Left colon (tissue), 2 donors: ENCODE measurements at places on chromosomes 2 and 18.
A peak's percentile ranks its signal among the peaks of the same experiment; 100 is the strongest.

DNA sequence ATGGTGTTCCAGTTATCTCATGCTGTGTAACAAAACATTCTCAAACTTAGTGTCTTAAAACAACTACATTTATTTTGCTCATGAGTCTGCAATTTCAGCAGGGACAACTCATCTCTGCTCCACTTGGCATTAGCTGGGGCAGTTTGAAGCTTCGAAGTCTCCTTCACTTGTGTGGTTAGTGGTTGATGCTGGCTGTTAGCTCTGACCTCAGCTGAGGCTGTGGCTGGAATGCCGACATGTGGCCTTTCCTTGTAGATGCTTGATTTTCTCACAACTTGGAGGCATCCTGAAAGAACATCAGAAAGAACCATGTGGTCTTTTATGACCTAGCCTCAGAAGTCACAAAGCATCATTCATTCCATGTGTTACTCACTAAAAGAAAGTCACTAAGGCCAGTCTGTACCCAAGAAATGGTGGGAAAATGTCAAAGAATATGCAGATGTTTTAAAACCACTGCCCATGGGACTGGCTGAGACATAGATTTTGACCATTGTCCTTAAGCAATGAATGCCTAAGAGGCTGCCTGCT lies 3.8 kb upstream of the TMSB10 start:
- DNase-seq, result no peak

GRCh38 chr2:79512442-79513401 lies at the start of gene CTNNA2:
Gene CTNNA2, plus strand, starts transcription at chr2:79513051.
- DNase-seq, result peak; percentile 31

- DNase-seq, result no peak
These were observed 312.4 kb upstream of the TCF4 start for GRCh38 chr18:55900380-55900779.

DNA sequence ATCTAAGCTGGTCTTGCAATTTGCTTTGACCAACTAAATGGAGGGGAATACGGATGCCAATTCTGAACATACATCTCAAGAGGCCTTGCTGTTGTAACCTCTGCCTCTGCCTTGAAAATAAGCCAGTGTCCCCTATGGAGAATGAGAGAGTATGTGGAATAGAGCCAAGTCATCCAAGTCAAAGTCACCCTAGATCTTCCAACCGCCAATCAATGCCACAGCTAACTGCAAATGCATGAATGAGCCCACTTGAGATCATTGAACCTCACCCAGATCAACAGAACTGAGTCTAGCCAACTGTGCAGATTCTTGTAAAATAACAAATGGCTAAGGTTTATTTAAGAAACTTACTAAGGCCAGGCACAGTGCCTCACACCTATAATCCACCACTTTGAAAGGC lies 139.8 kb upstream of the TANK start:
- no peak for DNase-seq

- DNase-seq, result no peak
These were observed 238.3 kb upstream of the RAB6C start for GRCh38 chr2:129741165-129741564.

DNA sequence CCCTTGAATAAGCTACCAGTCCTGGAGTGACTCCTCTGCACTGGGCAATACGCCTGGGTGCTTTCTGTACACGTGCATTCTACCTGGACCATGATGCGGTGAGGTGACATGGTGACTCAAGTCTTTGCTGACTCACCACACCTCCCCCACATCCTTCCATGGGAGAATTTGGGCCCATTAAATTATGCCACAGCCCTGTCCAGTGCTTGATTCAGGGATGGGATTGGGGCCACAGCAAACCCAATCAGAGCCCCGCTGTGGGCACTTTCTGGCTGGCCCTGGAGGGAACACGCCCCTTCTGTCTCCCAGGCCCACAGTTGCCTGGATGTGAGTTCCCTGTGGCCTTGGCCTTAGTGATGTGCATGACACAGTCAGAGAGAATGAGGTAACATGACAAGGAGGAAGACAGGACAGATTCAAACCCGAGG lies 86.9 kb downstream of the LRRC30 start:
- no peak for DNase-seq

- DNase-seq, result no peak
These were observed 278.1 kb upstream of the ZEB2 start for GRCh38 chr2:144798034-144798433.

DNA sequence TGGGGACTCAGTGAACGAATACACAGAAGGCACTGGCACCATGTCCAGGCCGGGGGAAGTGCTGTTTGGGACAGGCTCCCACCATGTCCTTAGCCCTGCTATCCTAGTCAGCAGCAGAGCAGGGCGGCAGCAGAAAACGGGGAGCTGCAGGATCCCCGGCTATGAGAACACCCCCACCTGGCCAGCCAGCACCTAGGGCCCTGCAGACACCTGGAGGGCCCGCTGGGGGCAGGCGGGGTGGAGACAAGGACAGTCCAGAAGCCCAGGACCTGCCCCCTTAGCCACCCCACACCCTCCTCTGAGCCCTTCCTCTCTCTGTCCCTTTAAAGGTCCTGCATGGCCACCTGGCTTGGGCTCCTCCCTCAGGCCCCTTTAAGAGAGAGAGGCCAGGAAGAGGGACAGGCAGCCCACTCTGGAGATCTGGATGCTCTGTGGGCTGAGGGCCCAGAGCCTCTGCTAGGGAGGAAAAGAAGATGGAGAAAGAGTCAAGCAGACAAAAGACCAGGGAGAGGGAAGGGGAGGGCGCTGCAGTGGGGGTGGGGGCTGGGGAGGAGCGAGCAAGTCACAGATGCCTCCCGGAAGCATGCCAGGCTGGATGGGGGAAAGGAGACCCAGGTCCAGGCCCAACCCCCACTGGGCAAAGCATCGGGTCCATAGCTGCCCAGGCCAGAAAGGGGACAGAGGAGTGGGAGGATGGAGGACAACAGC lies 48.6 kb downstream of the BIN1 start:
- no peak for DNase-seq

DNA sequence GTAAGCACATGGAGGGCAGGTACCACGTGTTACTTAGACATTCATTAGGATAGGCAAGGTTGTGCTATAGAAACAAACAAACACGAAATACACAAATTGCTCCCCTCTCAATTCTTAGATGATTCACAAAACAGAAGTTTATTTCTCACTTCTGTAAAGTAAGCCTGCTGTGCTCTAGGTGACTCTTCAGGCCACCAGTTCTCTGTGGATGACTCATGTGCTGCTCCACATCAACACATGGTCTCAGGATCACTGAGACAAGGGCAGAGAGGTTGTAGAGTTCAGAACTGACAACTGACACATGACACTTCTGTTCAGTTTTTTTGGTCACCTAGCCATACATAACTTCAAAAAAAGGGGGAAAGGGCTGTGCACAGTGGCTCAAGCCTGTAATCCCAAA lies 70.6 kb downstream of the DAW1 start:
- no peak for DNase-seq

DNA sequence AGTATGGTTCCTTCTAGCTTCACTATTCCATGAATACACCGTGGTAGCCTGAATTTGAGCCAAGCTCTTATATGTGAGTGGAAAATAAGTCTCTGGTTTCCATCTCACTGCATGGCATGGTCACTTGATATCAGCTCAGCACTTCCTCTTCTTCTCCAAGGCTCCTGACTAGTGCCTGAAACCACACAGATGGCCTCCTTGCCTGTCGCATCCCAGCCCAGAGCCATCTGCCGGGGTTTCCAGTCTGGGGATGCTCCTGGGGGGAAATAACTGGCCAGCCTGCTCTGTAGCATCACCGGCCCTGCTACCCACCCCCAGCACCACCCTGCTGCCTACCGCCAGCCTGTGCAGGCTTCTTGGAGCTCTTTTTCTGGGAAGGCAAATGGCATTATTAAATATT lies 7.7 kb upstream of the MARCHF4 start:
- no peak for DNase-seq

GRCh38 chr2:239804161-239805042 lies 220.7 kb downstream of the NDUFA10 start:
- no peak for DNase-seq

GRCh38 chr2:31000970-31001369 lies 137.3 kb downstream of the GALNT14 start:
- no peak for DNase-seq

DNA sequence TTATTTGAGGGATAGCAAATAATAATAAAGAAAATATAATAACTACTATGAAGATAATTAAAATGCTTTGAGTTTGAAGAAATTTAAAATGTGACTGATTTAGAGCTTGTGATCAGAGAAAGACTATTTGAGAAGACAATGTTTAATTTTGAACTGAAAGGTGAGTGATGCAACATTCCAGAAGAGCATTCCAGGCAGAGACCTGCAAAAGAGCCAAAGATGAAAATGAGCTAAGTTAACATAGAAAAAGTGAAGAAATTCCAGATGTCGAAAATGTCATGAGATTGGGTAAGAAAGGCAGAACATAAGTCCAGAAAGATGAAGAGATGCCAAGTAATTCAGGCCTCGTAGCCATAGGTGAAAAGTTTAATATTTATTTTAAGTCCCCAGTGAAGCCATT lies 215.8 kb downstream of the FSIP2 start:
- DNase-seq, result no peak

GRCh38 chr2:46751897-46752296 lies 163.7 kb downstream of the MCFD2 start:
- no peak for DNase-seq

DNA sequence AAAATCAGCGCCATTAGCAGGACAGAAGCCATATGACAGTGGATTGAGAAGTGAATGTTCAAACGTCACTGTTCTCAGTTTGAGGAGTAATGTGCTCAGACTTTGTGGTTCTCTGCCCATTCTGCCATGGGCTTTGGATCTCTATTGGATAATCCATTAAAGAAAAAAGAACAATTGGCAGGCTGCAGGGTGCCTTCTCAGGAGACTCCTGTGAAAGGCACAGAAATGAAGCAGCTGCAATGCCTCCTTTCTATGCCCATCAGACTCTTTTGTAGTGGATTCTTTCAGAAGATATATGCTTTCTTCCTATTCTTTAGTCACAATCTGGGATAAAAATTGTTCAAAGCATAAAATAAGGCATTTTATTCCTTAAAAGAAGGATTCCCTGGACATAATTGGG lies 506.9 kb upstream of the KLHL29 start:
- no peak for DNase-seq

DNA sequence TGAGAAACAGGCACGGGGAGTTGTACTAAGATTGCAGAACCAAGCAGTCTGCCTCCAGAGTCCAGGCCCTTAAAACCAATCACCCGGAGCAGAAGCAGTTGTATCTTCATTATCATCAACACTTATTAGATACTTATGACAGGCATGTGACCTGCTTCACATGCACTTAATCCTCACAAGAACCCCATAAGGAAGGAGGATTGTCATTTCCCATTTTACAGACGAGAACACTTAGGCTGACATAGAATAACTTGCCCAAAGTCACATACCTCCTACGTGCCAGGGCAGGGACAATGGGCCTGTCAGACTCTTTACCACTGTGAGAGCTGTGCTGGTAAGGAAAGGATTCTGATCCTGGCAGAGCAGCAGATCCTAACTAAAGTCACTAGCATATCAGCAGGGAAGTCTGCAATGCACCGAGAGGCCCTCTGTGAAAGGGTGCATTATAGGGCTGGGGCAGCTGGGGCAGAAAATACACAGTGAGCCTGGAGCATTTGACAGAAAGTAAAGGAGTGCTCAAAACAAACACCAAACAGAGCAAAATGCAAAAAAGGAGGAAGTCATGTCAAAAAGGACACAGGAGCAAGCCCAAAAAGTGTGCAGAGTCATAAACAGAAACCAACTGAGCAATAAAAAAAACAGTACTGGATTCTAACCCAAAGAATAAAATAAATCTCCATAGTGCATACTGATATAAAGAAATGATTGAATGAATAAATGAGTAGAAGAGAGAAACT lies 55.9 kb upstream of the SP3 start:
- DNase-seq, result no peak

DNA sequence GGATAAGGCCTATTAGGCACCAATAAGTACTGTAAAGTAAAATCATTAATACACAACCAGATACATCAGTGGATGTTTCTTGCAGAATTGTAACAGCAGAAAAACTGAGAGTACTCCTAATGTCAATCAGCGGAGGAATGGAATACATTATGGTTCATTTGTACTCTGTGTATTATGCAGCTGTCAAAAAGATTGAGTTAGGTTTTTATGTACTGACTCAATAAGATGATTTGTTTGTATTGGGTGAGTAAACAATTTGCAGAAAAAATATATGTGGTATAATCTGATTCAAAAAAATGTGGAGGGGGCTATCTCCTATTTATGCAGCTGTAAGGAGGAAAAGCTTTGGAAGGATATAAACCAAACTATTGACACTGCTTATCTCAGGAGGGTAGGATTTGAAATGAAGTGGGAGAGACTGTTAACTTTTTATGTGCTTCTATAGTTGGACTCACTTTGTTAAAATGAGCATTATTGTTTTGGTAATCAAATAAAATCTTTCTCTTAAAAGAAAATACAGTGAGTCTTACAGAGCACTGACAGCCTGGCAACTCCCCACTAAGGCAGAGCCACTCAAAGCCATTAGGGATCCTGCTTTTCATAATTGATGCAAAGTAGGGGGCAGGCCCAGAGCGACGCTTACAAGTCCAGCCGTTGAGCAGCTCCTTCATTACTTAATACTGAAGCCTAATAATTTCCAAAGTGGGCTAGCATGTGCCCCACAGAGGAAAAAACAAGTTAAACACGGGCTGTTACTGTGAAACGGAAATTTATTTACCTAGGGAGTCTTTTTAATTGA lies 168.8 kb downstream of the PHLPP1 start:
- no peak for DNase-seq

GRCh38 chr2:47069628-47070154 lies 85.4 kb downstream of the STPG4 start:
- DNase-seq, result peak; percentile 79

GRCh38 chr2:231326404-231326803 lies 69.1 kb upstream of the B3GNT7 start:
- DNase-seq, result no peak

- no peak for DNase-seq
These were observed 825 bp downstream of the GRB14 start for GRCh38 chr2:164620457-164620856.

GRCh38 chr2:120764492-120764891 lies 28.8 kb downstream of the GLI2 start:
- no peak for DNase-seq

DNA sequence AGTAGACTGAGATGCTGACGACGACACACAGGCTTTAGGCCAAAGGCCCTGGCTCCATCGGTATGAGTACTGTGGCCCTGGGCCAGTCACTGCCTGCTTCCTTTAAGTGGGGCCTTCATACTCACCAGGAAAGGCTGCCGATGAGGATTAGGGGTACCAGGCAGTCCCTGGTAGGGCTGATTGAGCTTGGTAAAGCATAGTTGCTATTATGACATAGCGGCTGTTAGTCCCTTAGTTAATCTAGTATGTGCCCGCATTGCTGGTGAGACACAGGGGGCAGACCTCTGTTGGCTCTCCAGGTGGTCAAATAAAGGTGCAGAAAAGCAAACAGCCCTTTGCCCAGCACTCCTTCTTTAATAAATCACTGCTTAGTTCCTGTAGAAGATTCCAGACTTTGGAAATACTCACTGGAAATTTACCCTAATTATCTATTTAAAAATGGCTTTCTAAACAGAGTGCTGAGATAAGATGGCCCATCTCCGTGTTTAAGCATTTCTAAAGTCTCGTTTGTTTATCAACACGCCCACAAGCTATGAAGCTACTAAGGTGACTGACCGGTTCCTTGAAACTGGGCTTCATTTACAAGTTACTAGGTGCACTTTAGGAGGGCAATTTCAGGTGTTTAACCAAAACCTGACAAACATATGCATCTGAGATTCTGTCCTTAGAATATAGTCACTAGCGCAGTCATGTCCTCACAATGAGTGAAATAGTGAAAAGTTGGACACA lies 8.7 kb upstream of the BIN1 start:
- DNase-seq, result no peak

- no peak for DNase-seq
These were observed 31.1 kb upstream of the PPP1R1C start for GRCh38 chr2:181954538-181954883.
